ENCODE measurements at places on chromosomes 7 and 10. TPM values are rescaled to one million over a fixed set of nuclear protein-coding genes. Genes with fewer than 3 reads are reported as not detected.

TFR2 gene
- 5.1 TPM for total RNA-seq

SPDYE11 gene
- total RNA-seq = not detected

DNA sequence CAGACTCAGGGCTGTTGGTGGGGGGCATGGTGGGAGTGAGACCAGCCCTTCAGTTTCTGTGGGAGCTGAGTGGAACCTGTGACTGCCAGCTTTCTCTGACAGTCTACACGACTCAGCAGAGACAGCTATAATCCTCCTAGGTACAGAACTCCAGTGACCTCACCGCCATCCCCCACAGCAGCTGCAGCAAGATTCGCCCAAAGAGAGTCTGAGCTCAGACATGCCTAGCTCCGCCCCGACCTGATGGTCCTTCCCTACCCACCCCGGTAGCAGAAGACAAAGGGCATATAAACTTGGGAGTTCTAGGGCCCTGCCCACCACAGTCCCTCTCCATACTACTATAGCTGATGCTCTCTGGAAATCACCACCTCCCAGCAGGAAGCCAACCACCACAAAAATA, 500.1 kb downstream of the ETV1 start:
- no peak for DNase-seq

DNA sequence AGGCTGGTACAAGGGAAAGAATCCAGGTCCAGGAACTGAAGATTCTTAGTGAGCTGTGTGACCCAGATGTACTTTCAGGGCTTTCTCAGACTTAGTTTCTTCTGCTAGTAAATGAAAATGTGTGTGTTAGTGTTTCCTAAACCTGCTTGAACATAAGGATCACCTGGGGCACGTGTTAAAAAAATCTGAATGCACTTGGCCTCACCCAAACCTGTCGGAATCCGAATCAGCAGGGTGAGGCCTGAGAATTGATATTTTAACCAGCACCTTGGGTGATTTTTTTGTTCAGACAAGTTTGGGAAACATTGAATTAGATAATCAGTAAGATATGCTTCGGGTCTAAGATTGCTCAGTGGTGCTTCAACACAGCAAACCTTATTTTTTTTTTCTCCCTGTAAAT, 59.7 kb downstream of the ZNF365 start:
- DNase-seq = no peak

DNA sequence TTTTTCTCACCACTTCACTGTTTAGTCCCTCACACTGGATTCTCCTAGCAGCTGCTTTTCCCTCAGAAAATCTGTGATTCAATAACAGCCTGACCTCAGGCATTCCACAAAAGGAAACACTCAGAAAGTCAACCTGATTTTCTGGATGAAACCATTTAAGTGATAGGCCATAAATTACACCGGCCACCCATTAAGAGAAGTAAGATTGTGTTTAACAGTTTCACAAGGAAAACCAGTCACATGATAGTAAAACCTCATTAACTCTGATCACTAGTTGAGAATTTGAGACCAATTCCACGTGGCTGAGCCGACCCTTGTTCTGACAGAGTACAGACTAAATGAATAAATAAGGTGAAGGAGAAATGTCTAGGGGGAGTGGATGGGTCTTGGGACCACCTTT, 7.7 kb downstream of the GRM8 start:
- DNase-seq = no peak

GRCh38 chr7:50229964-50230363, 74.6 kb upstream of the IKZF1 start:
- peak; percentile 39 for DNase-seq

GRCh38 chr7:140607441-140607989, 33.1 kb downstream of the DENND2A start:
- no peak for DNase-seq

Measured in activated naive CD4-positive, alpha-beta T cell treated with anti-CD3 and anti-CD28 coated beads for 36 hours (primary cell).